ENCODE measurements at places on chromosomes 4 and X.
A peak's percentile ranks its signal among the peaks of the same experiment; 100 is the strongest.

GRCh38 chrX:78658845-78659744, at the start of gene RTL3:
Gene RTL3, minus strand, starts transcription at chrX:78659328. Its CDS starts 908 bp downstream, at chrX:78658420.
- peak; percentile 64 for DNase-seq

DNA sequence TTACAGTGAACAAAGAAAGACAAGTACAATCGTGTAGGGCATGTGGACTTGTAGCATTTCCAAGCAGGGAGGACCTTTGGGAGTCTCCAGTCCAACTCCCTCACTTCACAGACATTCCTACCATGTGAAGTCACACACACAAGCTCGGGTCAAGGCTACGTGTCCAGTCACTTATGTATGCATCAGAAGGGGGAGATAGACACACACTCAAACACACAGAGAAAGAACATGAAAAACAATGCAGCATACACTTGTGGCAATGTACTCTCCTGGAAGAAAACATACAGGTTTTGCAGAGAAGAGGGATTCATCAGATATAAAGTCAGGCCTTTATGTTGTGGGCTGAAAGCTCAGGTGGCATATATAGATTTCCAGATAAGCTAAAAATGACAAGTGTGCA, 136.1 kb upstream of the MID1 start:
- peak; percentile 62 for DNase-seq

DNA sequence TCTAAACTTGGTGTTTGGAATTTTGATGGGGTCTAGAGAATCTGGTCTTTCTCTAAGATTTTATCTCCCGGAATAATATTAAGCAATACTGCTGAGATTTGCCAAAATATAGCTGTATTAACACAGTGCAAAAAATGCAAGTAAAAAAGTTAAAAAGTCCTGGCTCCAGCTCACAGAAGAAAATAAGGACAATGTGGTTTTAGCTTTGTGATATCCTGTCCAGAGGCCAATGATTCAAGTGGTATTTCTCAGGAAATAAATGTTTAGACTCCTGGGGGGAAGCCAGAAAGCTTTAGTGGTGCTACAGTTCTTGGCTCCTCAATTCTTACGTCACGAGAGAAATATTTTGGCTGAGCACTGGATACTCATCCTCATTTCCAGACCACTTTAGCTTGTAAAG, 40.9 kb upstream of the IL13RA2 start:
- DNase-seq: peak; percentile 89

- DNase-seq: no peak
These were observed 3.1 kb downstream of the SRPX2 start for GRCh38 chrX:100647095-100647494.

DNA sequence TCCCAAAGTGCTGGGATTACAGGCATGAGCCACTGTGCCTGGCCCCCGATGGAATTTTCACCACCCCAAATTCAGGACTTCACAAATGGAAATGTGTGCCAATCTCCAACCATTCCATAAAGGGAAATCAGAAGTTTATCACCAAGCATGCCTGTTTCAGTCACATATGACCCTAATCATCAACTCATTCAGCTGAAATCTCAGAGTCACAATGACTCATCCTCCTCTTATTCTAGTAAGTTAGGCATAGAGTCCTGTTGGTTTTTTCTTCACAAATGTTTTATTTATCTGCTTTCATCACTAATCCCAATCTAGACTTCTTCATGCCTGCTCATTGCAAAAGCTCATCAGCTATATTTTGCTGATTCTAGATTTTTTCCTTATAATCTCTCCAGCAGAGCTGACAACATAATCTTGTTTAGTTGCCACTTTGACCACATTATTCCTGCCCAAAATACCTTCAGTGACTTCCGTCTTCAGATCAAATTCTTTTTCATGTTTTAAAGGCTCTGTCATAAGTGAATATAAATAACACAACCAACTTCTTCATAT, 83.3 kb downstream of the SLC7A11 start:
- peak; percentile 54 for DNase-seq
